ENCODE measurements at places on chromosomes 5 and 9. TPM values are rescaled to one million over a fixed set of nuclear protein-coding genes. Genes with fewer than 3 reads are reported as not detected.

The PBX3 gene
- 34.8 TPM for total RNA-seq

The PAPPA gene
- 7.4 TPM for total RNA-seq

The GABRA1 gene
- not detected for total RNA-seq

The AGXT2 gene
- total RNA-seq = not detected

The PTGES2 gene
- total RNA-seq = 57.9 TPM

The EQTN gene
- not detected for total RNA-seq

The SLC6A7 gene
- total RNA-seq = not detected

The PCBD2 gene
- 10.4 TPM for total RNA-seq

The GRIN1 gene
- total RNA-seq = not detected

The DCP2 gene
- total RNA-seq = 38.4 TPM

GRCh38 chr9:12813960-12814876 is 39.4 kb downstream of the LURAP1L start:
- peaks cover 53% of the 10 kb centered on the region for H3K4me1 ChIP-seq
- DNase-seq = peak; percentile 19
- no peaks in the 10 kb centered on the region for H3K27me3 ChIP-seq
- H3K36me3 ChIP-seq = no peaks in the 10 kb centered on the region
- peak overlapping the region; percentile 50 for H3K27ac ChIP-seq

DNA sequence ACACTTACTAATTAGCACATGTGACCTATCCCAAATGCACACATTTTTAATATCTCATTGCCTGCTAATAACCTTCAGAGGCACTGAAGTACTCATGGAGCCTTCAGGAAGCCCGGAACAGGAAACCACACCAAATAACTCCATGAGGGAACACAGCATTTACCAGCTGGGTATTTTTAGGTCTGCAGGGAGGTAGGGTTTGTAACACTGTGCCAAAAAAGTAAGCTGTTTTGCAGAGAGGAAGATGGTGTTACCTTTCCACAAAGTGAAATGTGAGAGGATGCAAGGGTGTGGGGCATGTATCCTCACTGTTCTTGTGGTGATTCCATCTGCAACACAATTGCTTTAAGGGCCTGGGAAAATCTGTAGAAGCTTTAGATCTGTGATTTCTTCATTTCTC is 64.4 kb downstream of the NUDT12 start:
- DNase-seq = no peak
- H3K4me1 ChIP-seq = no peaks in the 10 kb centered on the region
- no peaks in the 10 kb centered on the region for H3K36me3 ChIP-seq
- H3K4me3 ChIP-seq = no peak overlapping the region
- no peak overlapping the region for H3K27ac ChIP-seq

GRCh38 chr9:87742813-87743428 is 17.0 kb downstream of the CTSL start:
- H3K27me3 ChIP-seq = no peaks in the 10 kb centered on the region

GRCh38 chr9:86128235-86128822 is 29.0 kb upstream of the GOLM1 start:
- no peak for DNase-seq
- H3K36me3 ChIP-seq = no peaks in the 10 kb centered on the region
- H3K27me3 ChIP-seq = no peaks in the 10 kb centered on the region

GRCh38 chr9:86944796-86945727 is 2.2 kb downstream of the GAS1 start:
- H3K27ac ChIP-seq = peak overlapping the region; percentile 79
- no peaks in the 10 kb centered on the region for H3K36me3 ChIP-seq
- H3K4me3 ChIP-seq = peak overlapping the region; percentile 91

DNA sequence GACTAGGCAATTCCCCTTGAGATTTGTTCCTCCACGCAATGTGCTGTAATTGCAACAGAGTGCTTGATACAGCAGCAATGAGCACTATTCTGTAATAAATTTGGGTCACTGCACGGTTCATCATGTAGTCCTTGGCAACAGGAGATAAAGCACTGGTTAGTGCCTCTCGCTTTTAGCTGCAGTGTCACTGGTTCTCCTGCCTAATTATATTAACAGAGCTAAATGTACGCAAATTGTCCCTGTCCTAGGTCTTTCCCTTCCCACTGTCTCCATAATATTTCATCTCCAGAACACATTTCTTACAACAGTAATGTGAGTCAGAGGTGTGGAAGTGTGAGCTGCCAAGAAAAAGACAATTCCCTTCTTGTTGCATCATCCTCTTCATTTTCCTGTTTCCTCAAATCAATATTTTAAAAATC is 553.1 kb downstream of the ZNF608 start:
- no peak overlapping the region for H3K27ac ChIP-seq
- H3K4me3 ChIP-seq = no peak overlapping the region
- no peak for DNase-seq
- no peaks in the 10 kb centered on the region for H3K36me3 ChIP-seq

- H3K4me1 ChIP-seq = peaks cover 3% of the 10 kb centered on the region
- H3K36me3 ChIP-seq = no peaks in the 10 kb centered on the region
- no peaks in the 10 kb centered on the region for H3K27me3 ChIP-seq
- no peak for DNase-seq
- H3K27ac ChIP-seq = no peak overlapping the region
Measured at GRCh38 chr9:89419978-89420394, 77.9 kb downstream of the SEMA4D start.

GRCh38 chr9:137454597-137455358 is 4.4 kb downstream of the NSMF start:
- no peaks in the 10 kb centered on the region for H3K27me3 ChIP-seq
- H3K4me1 ChIP-seq = peaks cover 28% of the 10 kb centered on the region
- DNase-seq = no peak
- H3K4me3 ChIP-seq = peak overlapping the region; percentile 62

- no peaks in the 10 kb centered on the region for H3K4me1 ChIP-seq
- no peaks in the 10 kb centered on the region for H3K27me3 ChIP-seq
- no peak overlapping the region for H3K27ac ChIP-seq
- no peak for DNase-seq
- H3K4me3 ChIP-seq = no peak overlapping the region
Measured at GRCh38 chr9:108961151-108961550, 27.0 kb downstream of the ABITRAM start.

GRCh38 chr9:33517373-33517772 is 6.7 kb upstream of the ANKRD18B start:
- no peak for DNase-seq

DNA sequence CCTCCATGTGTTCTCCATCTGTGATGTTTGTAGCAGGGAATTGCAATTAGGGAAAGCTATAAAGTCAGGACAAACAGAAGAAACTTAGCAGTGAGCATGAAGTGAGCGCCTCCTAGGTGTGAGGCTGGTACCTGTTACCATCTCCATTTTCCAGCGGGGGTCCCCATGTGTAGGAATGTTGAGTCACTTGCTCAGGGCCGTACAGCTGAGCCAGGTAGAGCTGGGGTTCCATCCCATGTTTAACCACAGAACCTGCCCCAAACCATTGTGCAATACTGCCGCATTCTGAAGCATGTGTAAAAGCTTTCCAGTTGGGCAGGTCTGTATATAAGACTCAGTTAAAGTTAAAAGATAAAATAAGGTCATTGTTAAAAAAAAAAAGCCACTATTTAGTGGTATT is 62.7 kb downstream of the NDFIP1 start:
- no peak overlapping the region for H3K4me3 ChIP-seq
- H3K4me1 ChIP-seq = no peaks in the 10 kb centered on the region
- no peaks in the 10 kb centered on the region for H3K27me3 ChIP-seq
- DNase-seq = no peak
- no peaks in the 10 kb centered on the region for H3K36me3 ChIP-seq

- no peak overlapping the region for H3K4me3 ChIP-seq
- no peak overlapping the region for H3K27ac ChIP-seq
- DNase-seq = no peak
- H3K4me1 ChIP-seq = no peaks in the 10 kb centered on the region
- no peaks in the 10 kb centered on the region for H3K36me3 ChIP-seq
Measured at GRCh38 chr5:62661126-62661525, 82.5 kb downstream of the LRRC70 start.

- H3K27ac ChIP-seq = no peak overlapping the region
- no peak for DNase-seq
- no peak overlapping the region for H3K4me3 ChIP-seq
- peaks cover 3% of the 10 kb centered on the region for H3K36me3 ChIP-seq
- no peaks in the 10 kb centered on the region for H3K27me3 ChIP-seq
- no peaks in the 10 kb centered on the region for H3K4me1 ChIP-seq
Measured at GRCh38 chr5:58969795-58970194, 386.9 kb downstream of the RAB3C start.

- no peak overlapping the region for H3K4me3 ChIP-seq
- no peak overlapping the region for H3K27ac ChIP-seq
- DNase-seq = no peak
- H3K36me3 ChIP-seq = no peaks in the 10 kb centered on the region
Measured at GRCh38 chr5:87705876-87706275, 293.1 kb upstream of the CCNH start.

DNA sequence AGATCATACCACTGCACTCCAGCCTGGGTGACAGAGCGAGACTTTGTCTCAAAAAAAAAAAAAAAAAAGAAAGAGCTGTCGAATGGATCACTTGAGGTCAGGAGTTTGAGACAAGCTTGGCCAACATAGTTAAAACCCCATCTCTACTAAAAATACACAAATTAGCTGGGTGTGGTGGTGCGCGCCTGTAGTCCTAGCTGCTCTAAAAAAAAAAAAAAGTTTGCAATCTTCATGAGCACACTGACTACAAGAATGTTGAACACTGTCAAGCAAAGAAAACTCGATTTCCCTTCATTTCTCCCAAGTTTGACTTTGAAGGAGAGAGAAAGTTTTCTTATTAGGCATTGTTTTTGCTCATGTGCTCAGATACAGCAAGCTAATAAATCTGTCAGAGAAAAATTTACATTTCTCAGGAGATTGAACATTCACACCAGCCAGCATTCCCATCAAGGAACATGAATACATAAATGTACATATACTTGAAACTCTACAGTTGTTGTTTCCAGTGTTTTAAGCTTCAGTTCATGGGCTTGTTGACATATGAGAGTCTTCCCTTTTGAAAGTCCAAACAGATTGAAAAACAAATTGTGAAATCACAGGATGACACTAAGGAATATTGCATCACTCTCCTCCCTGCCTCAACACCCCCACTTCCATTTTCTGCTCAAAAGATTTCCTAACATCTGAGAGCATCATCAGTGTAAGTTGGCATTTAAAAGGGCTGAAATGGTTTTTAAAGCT is 81.8 kb downstream of the ARRDC3 start:
- H3K4me1 ChIP-seq = peaks cover 11% of the 10 kb centered on the region
- no peak overlapping the region for H3K4me3 ChIP-seq
- DNase-seq = no peak
- H3K27me3 ChIP-seq = no peaks in the 10 kb centered on the region

- H3K4me1 ChIP-seq = no peaks in the 10 kb centered on the region
- H3K27ac ChIP-seq = no peak overlapping the region
- DNase-seq = no peak
- H3K4me3 ChIP-seq = no peak overlapping the region
- H3K27me3 ChIP-seq = no peaks in the 10 kb centered on the region
Measured at GRCh38 chr9:94757158-94757557, 30.7 kb downstream of the AOPEP start.

DNA sequence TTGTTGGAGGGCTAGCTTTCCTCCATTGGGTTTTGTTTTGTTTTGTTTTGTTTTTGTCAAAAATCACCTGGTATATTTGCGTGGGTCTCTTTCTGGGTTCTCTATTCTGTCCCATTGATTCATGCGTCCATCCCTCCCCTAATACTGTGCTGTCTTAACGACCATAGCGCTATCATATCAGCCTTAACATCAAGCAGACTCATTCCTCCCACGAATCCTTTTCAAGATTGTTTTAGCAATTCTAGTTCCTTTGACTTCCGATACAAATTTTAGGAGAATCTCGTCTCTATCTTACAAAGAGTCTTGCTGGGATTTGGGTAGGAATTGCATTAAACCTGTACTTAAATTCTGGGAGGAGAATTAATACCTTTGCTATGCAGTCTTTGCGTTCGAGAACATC is 31.1 kb upstream of the RNF130 start:
- no peak overlapping the region for H3K4me3 ChIP-seq
- DNase-seq = no peak
- no peaks in the 10 kb centered on the region for H3K36me3 ChIP-seq
- H3K27me3 ChIP-seq = no peaks in the 10 kb centered on the region
- H3K27ac ChIP-seq = no peak overlapping the region

- H3K27ac ChIP-seq = no peak overlapping the region
- peaks cover 39% of the 10 kb centered on the region for H3K4me1 ChIP-seq
- H3K36me3 ChIP-seq = no peaks in the 10 kb centered on the region
- no peaks in the 10 kb centered on the region for H3K27me3 ChIP-seq
Measured at GRCh38 chr5:148735301-148735835, 81.0 kb upstream of the HTR4 start.

GRCh38 chr5:134079748-134080581 is 34.5 kb upstream of the TCF7 start:
- H3K27ac ChIP-seq = no peak overlapping the region
- H3K4me1 ChIP-seq = no peaks in the 10 kb centered on the region
- no peak for DNase-seq
- H3K27me3 ChIP-seq = no peaks in the 10 kb centered on the region
- no peaks in the 10 kb centered on the region for H3K36me3 ChIP-seq

DNA sequence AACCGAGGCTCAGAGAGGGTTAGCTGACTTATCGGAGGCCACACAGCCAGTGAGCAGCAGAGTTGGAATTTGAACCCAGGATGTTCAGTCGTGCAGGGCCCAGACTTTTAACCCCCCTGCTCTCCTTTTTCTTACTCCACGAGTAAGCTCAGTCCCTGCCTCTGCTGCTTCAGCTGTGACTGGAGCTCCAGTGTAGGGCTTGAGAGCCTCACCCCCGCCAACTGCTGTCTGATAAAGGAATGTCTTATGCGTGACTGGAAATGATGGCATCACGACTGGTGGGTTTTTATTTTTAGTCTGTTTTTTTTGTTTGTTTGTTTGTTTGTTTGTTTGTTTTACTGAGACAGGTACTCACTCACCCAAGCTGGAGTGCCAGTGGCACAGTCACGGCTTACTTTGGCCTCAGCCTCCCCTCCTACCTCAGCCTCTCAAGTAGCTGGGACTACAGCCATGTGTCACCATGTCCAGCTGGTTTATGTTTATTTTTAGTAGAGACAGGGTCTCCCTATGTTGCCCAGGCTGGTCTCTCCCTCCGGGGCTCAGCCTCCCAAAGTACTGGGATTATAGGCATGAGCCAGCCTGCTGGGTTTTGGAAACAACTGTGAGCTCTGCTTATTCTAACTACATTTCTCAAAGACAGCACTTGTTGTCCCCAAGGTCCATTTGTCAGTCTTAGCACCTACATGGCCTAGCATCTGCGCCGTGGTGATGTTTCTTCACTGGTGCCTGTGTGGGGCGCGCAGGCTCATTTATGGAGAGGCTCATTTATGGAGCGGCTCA is 52.5 kb upstream of the NCS1 start:
- no peak overlapping the region for H3K4me3 ChIP-seq
- no peaks in the 10 kb centered on the region for H3K27me3 ChIP-seq
- H3K4me1 ChIP-seq = peaks cover 26% of the 10 kb centered on the region
- peaks cover 8% of the 10 kb centered on the region for H3K36me3 ChIP-seq
- H3K27ac ChIP-seq = no peak overlapping the region

DNA sequence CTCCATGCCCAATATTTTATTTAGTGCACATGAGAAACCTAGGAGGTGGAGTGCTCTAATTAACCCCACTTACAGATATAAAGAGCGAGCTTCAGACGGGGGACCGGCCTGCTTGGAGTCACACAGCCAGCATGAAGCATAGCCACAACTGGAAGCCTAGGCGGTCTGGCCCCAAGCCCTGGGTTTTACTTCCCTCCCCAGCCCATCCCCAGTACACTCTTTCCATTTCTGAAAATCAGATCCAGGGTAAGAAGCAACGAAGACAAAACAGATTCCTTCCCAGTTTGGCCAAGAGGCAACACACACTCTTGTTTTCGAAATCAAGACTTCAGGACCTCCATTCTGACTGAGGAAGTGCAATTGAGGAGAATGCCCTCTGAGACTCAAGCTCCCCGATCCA is 27.1 kb downstream of the KCNMB1 start:
- no peaks in the 10 kb centered on the region for H3K4me1 ChIP-seq
- H3K4me3 ChIP-seq = no peak overlapping the region
- no peaks in the 10 kb centered on the region for H3K36me3 ChIP-seq
- no peak for DNase-seq

Measured in thoracic aorta (tissue), 2 donors.